ENCODE measurements at places on chromosomes 16 and 17.

- peak; percentile 39 for DNase-seq
Measured at GRCh38 chr17:49843774-49844350, 4.0 kb downstream of the TAC4 start.

DNA sequence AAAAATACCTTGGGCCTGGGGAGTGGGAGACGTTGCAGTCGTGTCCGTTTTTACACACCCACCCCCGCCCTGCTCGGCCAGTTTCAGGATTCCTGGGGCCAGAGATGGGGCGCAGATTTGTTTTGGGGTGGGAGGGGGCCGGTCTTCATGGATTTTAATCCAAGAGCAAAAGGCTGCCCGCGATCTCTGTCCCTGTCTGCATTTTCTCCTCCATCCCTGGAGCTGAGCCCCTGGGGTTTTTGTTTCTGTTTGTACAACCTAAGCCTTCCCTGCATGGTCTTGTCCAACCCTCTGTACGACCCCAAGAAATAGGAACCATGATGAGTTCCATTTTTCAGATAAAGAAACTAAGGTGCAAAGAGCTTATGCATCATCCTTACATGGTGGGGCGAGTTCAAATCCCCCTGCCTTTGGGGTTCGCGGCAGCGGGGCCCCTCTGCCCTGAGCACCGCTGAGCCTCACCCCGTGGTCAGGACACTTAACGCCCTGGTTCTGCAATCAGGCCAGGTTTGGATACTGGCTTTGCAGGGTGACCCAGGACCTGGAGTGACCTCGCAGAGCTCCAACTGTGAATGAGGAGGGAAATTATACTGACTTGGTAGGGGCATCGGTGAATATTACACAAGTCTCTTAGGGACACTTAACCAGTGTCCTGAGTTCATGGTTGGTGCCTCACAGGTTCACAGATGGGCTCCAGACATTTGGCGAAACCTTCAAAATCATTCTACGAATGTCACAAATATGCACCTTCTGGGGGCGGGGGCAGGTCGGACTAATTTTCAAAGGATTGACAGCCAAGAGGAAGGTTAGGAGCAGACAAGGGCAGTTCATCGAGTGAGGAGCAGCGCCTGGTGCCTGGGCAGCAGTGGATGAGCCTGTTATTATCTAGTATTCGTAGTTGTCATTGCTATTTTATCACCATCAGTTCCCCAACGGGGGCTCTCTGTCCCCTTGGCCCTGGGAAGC lies 4.1 kb upstream of the FOXF1 start:
- DNase-seq: no peak

DNA sequence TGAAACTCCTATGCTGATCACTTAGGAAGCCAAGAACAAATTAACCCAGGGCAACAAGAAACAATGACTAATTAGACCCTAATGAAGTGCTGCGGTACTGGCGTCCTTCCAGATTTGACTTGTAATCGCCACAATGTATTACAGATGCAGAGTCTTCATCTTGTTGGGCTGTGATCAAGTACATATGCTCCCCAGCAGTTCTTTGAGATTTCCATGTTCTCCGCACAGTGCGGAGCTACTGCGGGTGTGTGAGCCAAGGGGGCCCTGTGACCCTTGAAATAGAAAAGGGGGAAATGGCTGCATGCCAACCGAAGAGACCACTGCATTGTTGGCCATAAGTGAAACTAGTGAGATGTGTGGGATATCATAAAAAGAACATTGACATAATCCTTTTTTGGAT lies 469.9 kb downstream of the MAF start:
- no peak for DNase-seq

GRCh38 chr16:17567455-17567854 lies 96.7 kb upstream of the XYLT1 start:
- no peak for DNase-seq

- no peak for DNase-seq
Measured at GRCh38 chr17:28470914-28471366, 2.5 kb upstream of the SLC13A2 start.

- no peak for DNase-seq
Measured at GRCh38 chr16:74466872-74467271, 45.6 kb upstream of the CLEC18B start.

DNA sequence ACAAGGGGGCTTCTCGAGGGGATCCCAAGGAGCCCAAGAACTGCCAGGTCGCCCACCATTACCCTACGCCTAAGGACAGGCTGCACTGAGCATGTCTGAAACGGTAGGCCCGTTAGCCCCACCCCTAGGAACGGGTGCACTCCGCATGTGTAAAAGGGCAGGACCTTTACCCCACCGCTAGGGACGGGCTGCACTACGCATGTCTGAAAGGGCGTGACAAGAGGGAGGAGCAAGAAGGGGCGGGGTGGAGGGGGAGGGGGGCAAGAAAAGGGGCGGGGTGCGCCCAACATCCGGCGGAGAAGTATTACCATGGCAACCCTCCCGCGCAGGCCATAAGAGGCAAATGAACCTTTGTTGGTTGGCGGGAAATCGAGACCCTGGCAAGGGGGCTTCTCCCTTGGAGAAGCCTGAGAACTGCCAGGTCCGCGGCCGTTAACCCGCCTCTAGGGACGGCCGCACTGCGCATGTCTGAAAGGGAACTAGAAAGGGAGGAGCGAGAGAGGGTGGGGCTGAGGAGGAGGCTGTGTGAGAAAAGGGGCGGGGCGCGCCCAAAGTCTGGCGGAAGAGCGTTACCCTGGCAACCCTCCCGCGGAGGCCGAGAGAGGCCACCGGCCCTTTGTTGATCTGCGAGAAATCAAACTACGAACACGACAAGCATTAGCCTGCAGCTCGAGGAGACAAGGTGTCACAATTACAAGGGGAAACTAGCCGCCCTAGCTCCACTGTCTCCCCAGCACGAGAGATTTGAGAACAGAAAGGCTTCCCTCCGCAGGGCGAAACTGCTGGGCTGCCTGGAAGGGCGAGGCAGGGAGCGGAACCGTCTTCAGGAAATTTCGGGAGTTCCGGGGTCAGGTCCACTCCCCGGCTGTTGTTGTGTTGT lies 2046.8 kb downstream of the TP53TG3F start:
- DNase-seq: no peak

- no peak for DNase-seq
Measured at GRCh38 chr16:30658731-30659506, 688 bp downstream of the FBRS start.

DNA sequence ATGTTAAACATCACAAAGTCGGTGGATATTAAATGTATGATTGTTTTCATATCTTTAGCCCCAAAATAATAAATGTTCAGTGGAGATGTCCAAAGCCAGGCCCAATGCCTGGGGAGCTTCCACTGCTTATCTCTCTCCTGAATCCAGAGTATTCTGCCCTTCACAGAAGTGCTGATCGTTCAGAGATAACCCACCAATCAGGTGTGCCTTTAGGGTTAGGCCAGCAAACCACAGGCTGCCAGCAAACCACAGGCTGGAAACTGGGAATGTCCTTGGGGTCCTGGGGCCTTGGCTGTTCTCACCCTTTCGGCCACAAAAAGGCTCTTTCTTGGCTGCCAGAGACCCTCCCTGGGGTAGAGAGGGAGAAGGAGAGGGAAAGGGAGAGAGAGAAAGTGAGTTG lies 33.9 kb downstream of the NXN start:
- DNase-seq: no peak

- no peak for DNase-seq
Measured at GRCh38 chr16:79508294-79508693, 92.2 kb downstream of the MAF start.

GRCh38 chr16:17532338-17532995 lies 61.7 kb upstream of the XYLT1 start:
- no peak for DNase-seq

GRCh38 chr16:47110939-47111338 lies 32.8 kb downstream of the NETO2 start:
- no peak for DNase-seq

GRCh38 chr16:324451-325334 lies 27.8 kb downstream of the AXIN1 start:
- DNase-seq: peak; percentile 82

DNA sequence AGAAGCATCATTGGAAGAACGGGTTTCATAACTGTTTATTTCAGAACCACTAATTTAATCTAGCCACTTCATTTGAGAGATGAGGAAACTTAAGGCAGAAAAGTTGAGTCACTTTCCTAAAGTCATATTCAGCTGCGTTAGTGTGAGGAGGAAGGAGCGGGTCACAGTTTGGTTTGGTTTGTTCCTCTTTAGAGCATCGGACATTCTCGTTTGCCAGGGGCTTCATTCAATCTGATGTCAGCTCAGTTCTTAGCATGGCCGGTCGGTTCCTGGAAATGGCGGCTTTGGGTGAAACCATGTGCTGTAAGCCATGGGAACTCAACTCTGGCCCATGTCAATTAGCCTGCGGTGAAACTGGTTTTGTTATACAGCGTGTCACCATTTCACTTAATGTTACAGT lies 186.5 kb downstream of the LGALS9B start:
- DNase-seq: no peak

DNA sequence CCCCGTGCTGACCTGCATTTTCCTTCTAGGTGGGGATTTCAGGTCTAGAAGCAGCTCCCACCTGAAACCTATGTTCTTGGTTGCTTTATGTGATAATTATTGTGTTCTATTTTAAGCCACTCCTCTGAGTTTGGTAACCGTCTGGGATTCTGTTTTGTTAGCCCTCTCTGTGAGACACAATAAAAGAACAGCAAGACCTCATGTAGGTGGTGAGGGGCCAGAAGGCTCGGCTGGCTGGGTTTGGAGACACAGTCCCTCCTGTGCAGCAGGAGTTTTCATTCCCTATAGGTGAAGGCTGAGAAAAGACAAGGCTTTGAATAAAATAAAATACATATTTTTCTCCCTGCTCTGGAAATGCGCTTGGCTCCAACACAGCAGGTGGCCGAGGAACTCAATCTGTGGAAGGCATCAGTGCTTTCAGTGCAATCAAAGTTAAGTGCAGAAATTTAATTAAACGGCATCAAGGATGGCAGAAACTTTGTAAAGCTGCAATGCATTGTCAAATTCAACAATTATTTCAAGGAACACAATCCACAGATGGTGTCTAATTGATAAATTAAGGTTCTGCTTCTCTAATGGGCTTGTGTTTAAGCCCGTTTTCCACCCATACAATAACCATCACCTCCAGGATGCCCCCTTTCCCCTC lies 107.8 kb downstream of the MSI2 start:
- no peak for DNase-seq

DNA sequence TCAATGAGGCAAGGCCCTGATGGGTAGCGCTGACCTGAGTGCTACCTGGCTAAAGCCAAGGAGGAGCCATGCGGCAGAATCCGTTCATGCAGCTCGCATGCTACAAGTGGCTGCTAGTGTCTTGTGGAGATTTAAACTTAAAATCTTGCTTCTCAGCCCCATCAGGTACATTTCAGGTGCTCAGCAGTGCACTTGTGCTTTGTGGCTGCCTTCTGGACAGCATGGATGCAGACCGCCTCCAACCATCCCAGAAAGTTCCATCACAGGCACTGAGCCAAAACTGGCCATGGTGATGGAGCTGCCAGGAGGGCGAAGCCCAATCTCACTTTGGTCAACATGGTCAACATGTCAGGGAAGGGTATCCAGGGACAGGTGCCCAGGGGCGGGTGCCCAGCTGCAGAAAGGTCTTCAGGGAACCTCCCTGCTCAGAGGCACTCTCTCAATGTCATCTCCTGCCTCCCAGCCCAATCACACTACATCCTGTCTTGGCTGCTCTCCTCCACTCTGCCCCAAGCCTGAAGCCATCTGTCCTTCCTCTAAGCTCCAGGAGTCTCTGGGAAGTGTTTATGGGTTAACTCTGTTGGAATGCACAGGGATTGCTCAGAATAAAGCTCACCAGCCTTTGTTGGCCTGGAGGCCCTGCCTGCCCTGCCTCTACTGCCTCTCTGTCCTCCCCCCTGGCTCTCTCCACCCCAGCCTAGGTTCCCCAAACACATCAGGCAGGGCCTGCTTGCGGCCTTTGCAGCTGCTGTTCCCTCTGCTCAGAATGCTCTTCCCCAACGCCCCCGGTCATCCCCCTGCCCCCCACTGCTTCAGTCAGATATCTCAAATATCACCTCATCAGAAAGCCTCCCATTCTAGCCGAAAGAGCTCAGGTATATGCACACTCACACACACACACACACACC lies 18.3 kb upstream of the TNFRSF13B start:
- DNase-seq: no peak

GRCh38 chr17:4497101-4497824 lies 1.4 kb upstream of the SPNS2 start:
- no peak for DNase-seq

DNA sequence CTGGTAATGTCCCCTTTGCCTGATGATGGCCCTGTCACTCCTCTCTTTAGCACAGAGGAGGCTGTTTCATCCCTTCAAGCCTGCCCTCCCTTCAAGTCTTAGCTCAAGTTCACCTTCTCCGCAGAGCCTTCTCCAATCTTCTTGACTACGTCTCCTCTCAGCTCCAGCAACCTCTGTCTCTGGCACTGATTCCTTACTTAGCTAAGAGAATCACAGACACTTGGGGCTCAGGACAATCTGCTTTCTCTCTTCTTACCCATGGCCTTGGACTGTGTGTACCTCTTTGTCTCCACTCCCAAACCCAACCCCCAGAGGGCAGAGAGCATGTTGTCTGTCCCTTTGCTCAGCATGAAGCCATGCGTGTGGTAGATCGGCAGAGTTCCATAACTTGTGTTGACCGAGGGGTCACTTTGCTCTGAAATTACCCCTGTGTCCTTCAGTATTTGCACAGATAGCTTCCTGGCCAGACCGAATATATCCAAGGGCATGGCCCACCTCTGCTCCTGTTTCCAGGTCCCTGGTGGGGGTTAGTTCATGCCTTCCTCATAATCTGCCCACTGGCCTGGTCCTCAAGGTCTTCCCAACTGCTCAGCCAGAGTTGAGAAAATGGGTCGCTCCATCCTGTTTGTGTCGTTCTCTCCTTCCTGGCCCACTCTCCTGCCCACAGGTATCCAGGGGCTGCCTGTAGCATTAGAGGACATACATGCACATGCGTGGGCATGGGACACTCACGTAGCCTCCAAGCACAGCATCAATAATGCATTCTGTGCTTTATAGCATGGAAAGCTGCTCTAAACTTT lies 41.6 kb downstream of the MAPT start:
- no peak for DNase-seq

DNA sequence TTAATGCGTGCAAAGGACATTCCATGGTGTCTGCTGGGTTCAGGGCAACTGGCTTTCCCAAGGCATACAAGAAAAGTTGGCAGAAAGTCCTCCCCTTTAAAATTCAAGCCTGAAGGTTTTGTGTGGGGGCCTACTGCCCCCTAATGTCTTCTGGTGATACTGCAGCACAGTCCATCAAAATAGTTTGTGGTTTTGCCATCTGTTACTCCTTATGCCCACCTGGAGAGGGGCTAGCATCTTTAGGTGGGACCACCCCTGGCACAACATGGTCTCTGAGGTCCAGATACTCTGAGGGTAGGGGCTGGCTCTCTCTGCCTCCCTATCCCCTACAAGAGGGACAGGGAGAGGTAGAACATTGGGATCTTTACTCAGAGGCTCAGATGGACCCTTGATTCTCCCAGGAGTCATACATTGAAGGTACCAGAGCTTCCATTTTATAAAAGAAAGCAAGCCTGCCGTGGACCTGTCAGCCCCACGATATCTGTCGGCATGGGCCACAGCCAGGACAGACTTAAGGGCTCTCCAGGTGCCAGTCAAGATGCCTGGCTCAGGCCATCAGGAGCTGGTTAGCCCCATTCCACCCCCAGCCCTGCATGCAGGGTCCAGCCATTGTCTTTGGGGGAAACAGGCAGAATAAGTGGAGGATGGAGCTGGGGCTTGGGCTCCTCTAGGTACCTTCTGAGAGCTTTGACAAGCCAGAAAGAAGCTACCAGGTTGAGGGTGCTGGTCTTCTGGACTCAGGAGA lies 6.3 kb downstream of the ESRP2 start:
- peak; percentile 62 for DNase-seq

- DNase-seq: no peak
Measured at GRCh38 chr17:79137015-79137788, 62.6 kb downstream of the ENGASE start.

All from activated naive CD4-positive, alpha-beta T cell treated with anti-CD3 and anti-CD28 coated beads, Interleukin-2, amount 10 ng/mL, durations not matched to agents 7 days and 5 days (primary cell).